ENCODE measurements at places on chromosomes 13 and 19.

GRCh38 chr13:51331354-51331861, 8.1 kb upstream of the SERPINE3 start:
- DNase-seq: no peak

DNA sequence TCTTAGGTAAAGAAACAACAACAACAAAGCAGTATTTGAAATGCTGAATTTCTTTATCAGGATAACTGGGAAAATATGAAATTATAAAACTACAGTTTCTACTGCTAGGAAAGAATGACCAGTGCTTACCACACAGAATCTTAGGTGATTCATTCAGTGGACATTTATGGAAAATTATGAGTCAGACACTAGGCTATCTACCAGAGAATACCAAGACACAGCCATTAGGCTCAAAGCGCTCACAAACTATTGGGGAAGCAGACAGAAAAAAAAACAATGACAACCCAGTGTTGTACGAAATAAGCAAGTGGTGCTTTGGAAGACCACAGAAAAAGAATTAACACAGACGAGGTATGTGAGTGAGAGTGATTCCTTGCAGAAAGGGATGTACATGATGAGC, 1019.5 kb downstream of the PCDH9 start:
- DNase-seq: no peak

- DNase-seq: no peak
Measured at GRCh38 chr19:6693681-6694080, 23.7 kb upstream of the TNFSF14 start.

GRCh38 chr13:87851410-87851809, 180.2 kb downstream of the SLITRK5 start:
- no peak for DNase-seq

- no peak for DNase-seq
Measured at GRCh38 chr19:35692010-35692409, 12.3 kb upstream of the ZBTB32 start.

DNA sequence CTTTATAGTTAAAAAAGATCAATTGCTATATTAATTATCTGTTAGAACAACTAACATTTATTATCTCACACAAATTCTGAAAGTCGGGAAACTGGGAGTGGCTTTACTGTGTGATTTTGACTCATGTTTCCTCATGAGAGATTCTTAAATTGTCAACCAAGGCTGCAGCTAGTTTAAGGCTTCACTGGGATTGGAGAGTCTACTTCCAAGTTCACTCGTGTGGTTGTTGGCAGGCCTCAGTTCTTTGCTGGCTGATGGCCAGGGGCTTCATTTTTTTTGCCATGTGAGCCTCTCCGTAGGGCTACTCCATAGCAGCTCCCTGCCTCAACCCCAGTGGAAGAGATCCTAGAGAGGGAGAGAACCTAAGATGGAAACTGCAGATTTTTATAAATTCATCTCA, 24.5 kb upstream of the LPAR6 start:
- no peak for DNase-seq

- DNase-seq: no peak
Measured at GRCh38 chr19:3350014-3350663, 16.2 kb upstream of the NFIC start.

GRCh38 chr19:10839114-10840050, 3.4 kb upstream of the TMED1 start:
- no peak for DNase-seq

GRCh38 chr13:110524541-110525257, 36.8 kb downstream of the RAB20 start:
- DNase-seq: no peak
